ENCODE measurements at places on chromosomes 3 and 15. TPM values are rescaled to one million over a fixed set of nuclear protein-coding genes. Genes with fewer than 3 reads are reported as not detected.

DNA sequence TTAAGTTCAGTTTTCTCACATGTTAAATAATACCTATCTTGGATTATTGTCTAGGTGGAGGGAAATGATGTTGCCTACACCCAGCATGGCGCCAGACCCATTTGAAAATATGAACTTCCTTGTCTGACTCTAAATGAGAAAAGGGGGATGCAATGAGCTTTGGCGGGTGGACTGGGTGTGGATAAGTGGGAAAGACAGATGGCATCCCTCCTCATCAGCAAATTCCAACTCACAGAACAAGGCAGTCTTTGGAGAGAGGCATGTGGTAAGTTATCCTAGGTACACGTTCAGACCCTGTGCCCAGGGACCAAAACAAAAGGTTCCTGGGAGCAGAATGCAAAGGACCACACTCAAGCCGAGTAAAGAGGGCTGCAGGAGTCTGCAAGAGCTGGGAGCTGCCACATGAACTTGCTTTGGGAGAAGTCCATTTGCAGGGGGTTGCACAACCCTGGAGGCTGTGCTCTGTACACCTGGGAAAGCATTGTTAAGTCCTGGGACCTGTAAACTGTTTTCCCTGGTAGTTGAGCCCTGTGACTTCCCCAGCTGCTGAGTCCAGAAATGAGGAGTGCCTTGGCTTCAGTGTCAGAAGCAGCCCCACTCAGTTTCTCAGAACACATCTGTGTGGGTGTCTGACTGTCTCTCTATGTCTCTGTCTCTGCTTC, 102.3 kb upstream of the TPM1 start:
- no peak for DNase-seq

- no peak for DNase-seq
Measured at GRCh38 chr15:64857421-64857820, 15.7 kb downstream of the PLEKHO2 start.

- DNase-seq, result no peak
Measured at GRCh38 chr3:133065193-133065961, 27.2 kb downstream of the TMEM108 start.

The ADGRG7 gene
- total RNA-seq, result 111 TPM

All from Peyer's patch (tissue), 4 donors.